ENCODE measurements at places on chromosomes 12 and 14. TPM values are rescaled to one million over a fixed set of nuclear protein-coding genes. Genes with fewer than 3 reads are reported as not detected.

Gene CCDC177
- total RNA-seq, result 0.22 TPM

Gene GNB3
- total RNA-seq, result 7.0 TPM

- no peak for DNase-seq
- H3K36me3 ChIP-seq, result peaks cover 2% of the 10 kb centered on the region
- H3K27ac ChIP-seq, result peak overlapping the region; percentile 96
- H3K4me3 ChIP-seq, result peak overlapping the region; percentile 97
Measured at GRCh38 chr12:30755395-30755762, 628 bp upstream of the CAPRIN2 start.

- H3K27me3 ChIP-seq, result no peaks in the 10 kb centered on the region
- peak overlapping the region; percentile 93 for H3K4me3 ChIP-seq
- DNase-seq, result no peak
- H3K36me3 ChIP-seq, result no peaks in the 10 kb centered on the region
Measured at GRCh38 chr14:32078023-32078857, 1.1 kb downstream of the ARHGAP5 start.

GRCh38 chr12:56900583-56900982 lies 33.6 kb downstream of the SDR9C7 start:
- H3K4me3 ChIP-seq, result no peak overlapping the region
- no peak overlapping the region for H3K27ac ChIP-seq
- H3K4me1 ChIP-seq, result no peaks in the 10 kb centered on the region
- H3K27me3 ChIP-seq, result peaks cover 3% of the 10 kb centered on the region

DNA sequence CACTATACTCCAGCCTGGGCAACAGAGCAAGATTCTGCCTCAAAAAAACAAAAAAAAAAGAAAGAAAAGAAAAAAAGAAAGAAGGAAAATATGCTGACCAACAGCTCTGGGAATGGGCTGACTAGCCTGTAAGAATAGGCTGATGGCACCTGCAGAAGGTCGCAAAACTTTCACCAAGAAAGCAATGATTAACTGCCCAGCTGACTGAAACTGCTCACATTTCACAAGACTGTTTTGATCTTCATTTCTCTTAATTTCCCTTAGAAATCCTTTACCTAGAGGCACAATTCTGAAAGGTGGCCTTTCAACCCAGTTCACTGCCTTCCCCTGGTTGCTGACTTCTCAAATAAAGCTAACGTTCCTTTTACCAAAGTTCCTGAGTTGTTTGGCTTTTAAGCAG lies 12.4 kb downstream of the BEST3 start:
- no peak for DNase-seq
- H3K4me3 ChIP-seq, result no peak overlapping the region
- peaks cover 12% of the 10 kb centered on the region for H3K27me3 ChIP-seq
- H3K27ac ChIP-seq, result peak overlapping the region; percentile 57
- H3K4me1 ChIP-seq, result peaks cover 27% of the 10 kb centered on the region

- no peak for DNase-seq
- no peak overlapping the region for H3K4me3 ChIP-seq
- no peaks in the 10 kb centered on the region for H3K36me3 ChIP-seq
- H3K4me1 ChIP-seq, result peaks cover 13% of the 10 kb centered on the region
Measured at GRCh38 chr12:54565986-54566544, 16.7 kb downstream of the PDE1B start.
